ENCODE measurements at places on chromosomes 12 and 14.
A peak's percentile ranks its signal among the peaks of the same experiment; 100 is the strongest.

GRCh38 chr12:98154850-98155249 lies 360.5 kb upstream of the TMPO start:
- no peak for DNase-seq

DNA sequence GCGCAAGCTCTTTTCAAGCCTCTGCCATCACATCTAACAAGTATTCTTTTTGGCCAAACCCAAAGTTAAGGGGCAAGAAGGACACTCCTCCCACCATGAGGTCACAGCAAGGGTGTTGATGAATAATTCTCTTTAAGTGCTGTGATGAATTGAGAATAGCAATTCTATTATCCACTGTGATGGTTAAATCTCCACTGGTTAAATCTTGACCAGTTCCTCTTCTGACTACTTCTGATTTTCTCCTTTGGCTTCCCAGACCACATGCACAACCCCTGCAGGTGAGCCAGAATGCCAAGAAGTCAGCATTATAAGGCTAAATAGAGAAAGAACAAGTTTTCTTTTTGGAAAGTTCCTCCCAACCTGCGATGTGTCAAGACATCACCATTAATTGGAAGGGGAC lies 90.6 kb upstream of the BCL2L14 start:
- no peak for DNase-seq

DNA sequence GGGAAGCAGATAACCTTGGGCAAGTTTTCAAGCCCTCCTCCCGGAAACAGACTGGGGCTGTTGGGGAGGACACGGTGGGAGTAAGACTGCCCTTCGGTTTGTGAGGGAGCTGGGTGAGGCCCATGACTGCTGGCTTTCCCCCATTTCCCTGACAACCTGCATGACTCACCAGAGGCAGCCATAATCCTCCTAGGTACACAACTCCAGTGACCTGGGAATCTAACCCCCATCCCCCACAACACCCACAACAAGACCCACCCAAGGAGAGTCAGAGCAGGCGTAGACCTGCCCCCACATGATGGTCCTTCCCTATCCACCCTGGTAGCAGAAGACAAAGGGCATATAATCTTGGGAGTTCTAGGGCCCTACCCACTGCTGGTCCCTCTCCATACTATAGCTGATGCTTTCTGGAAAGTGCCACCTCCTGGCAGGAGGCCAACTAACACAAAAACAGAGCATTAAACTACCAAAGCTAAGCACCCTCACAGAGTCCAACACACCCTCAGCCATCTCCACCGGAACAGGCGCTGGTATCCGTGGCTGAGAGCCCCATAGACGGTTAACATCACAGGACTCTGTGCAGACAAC lies 14.8 kb downstream of the DDX24 start:
- DNase-seq: no peak

DNA sequence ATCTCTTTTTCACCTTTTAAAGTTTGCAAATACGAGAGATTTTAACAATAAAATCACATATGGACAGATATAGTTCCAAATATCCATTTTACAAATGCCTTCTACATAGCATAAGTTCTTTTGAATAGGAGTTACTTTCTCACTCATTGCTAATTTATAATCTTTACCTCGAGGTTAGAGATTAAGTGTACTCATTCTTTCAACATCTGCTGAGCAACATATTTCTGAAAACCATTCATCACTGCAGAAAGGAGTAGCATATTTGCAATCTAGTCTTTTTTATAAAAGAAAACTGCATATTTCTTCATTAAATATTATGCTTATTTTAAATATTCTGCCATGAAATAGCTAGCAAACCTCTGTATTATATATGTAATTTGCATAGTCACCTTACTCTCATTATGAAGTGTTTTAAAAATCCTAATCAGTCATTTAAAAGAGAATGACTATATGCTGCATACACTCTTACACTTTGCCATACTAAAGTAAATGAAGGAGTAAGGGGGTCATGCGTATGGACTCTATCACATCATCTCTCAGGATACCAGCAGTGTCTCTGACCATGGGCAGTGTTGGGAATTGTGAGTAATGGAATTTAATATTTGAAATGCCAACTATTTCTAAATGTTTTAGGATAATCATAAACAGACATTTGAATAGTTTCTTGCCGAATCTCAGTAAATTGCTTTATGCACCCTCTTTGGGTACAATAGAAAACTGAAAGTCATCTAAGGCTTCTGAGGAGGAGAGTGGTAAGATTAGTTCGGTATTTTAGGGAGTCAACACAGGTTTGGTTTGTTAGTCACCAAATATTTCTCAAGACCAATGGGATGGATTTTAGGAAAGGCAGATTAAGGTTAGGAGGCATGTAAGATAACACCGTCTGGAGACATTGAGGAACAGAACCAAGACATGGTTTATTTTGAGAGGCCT lies 524.8 kb upstream of the ATP2B1 start:
- no peak for DNase-seq

DNA sequence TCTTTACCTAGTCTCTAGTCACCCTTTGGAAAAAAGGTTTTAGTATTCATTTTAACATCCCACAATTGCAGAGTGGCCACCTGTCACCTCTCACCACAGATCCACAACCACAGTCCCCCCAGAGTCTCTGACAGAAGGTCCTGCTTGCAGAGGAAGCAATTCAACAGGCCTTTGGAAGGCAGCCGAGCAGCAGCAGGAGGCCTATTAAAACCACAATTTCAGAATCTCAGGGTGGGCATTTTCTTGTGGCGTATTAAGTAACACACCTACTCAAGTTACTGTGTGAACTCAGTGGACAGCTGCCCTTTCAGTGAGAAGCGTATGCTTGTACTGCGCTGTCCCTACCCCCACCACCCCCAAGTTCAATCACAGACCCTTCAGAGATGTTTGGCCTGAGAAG lies 234.0 kb upstream of the HMGA2 start:
- no peak for DNase-seq

- DNase-seq: no peak
Measured at GRCh38 chr12:24083838-24084237, 134.4 kb upstream of the SOX5 start.

DNA sequence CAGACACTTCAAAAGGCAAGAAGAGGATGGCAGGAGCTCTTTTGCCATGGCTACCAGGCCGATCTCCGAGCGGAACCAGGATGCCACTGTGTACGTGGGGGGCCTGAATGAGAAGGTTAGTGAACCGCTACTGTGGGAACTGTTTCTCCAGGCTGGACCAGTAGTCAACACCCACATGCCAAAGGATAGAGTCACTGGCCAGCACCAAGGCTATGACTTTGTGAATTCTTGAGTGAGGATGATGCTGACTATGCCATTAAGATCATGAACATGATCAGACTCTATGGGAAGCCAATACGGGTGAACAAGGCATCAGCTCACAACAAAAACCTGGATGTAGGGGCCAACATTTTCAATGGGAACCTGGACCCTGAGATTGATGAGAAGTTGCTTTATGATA lies 9.8 kb downstream of the GARIN2 start:
- DNase-seq: no peak

- no peak for DNase-seq
Measured at GRCh38 chr12:96387981-96388380, 12.3 kb downstream of the CDK17 start.

DNA sequence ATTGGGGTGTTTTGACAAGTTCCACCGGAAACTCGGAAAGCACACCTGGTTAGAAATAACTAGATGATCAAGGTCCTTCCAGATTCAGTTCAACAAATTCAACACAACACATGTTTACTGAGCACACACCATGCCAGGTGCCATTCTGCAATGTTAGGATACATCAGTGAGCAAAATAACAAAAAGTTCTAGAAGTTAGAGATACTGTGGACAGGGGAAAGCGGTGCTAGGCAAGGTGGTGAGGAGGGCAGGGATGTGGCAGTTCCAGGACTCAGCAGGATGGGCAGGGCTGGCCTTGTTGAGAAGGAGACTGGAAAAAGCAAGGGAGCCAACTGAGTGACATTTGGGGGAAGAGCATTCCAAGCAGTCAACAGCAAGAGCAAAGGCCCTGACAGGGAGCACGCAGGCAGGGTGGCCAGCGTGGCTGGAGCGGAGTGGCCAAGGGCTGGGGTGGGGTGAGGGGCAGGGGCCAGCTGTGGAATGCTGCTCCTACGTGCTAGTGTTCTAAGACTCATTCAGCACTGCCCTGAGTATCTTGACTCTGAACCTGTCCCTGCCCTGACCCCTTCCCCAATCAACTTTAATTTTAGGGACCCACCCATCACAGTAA lies 19.4 kb upstream of the FAIM2 start:
- DNase-seq: no peak

- DNase-seq: peak; percentile 49
Measured at GRCh38 chr12:52873832-52874572, 25.2 kb upstream of the KRT78 start.
